Peyer's patch (tissue), 4 donors: ENCODE measurements at places on chromosomes 5 and 9.
A peak's percentile ranks its signal among the peaks of the same experiment; 100 is the strongest.

DNA sequence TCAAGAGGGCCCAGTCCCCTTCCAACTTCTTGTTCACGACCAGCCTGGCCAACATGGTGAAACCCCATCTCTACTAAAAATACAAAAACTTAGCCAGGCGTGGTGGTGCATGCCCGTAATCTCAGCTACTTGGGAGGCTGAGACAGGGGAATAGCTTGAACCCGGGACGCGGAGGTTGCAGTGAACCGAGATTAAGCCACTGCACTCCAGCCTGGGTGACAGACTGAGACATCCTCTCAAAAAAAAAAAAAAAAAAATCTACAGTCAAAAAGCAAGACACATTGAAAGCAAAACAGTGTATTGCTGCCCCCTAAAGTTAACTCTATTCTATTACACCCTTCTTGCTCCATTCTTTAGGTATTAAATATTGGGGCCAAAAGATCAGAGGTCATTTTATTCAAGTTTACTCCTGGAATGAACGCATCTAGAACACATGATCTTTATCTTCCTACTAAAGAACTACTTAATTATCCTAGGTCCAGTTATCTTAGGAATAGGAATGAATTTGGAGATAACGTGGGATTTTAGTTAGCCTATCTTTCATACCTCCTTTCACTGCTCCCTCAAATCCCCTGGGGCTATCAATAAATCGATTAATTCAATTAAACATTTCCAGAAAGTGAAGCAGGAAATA, 2.4 kb downstream of the ATG12 start:
- no peak overlapping the region for H3K4me3 ChIP-seq
- H3K27me3 ChIP-seq = no peaks in the 10 kb centered on the region
- DNase-seq = no peak
- H3K27ac ChIP-seq = no peak overlapping the region
- peaks cover 36% of the 10 kb centered on the region for H3K36me3 ChIP-seq

DNA sequence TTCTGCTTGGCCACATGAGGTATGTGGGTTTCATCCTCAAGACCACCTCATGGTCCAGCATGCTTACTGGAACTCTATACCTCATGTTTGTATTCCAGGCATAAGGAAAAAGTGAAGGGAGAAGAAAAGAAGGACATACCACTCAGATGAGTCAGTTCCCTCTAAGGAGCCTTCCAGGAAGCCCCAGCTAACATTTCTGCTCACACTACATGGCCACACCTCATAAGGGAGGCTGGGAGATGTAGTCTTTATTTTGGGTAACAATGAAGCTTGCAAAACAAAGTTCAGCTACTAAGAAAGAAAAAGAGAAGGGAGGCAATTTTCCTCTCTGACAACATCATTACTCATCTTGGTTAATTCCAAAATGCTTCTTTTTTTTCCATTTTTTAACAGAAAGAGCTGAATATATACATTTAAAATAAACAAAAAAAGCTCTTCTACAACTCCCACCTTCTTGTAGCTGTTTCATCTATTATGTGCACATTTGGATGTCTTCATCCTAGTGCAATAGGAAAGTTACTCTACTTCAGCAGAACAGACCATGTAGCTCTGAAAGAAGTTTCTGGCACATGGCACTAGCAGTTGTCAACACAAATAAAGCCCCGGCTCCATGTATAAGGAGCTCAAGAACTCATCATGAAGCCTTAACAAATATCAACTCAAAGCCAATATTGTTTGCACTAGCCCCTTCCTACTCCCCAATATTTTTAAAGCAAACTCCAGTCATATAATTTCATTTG, 123.6 kb upstream of the CCDC112 start:
- H3K27me3 ChIP-seq = no peaks in the 10 kb centered on the region
- H3K4me3 ChIP-seq = no peak overlapping the region
- DNase-seq = no peak
- H3K27ac ChIP-seq = no peak overlapping the region
- no peaks in the 10 kb centered on the region for H3K4me1 ChIP-seq

DNA sequence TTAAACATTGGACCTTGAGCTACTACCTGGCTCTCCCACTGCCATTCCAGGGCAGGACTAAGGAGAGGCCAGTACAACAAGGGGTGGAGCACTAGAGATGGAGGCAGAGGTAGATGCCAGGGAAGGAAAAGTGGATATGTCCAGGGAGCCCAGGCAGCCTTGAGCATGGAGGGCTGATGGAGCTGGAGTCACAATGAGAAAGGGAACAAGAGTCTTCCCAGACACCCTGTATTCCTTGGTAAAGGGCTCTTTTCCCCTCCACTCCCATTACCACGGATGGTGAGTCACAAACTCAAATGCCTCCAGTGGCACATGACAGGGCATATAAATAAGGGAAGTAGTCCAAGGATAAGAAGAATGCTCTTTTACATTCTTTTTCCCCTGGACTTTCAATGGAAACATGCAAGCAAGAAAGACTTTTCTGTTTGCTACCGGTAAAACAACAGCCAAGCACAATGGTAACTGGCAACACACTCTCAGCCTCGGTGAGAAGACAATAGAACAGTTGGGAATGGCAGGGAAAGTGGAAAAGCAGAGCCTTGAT, 16.7 kb downstream of the ERAP1 start:
- no peaks in the 10 kb centered on the region for H3K4me1 ChIP-seq
- H3K36me3 ChIP-seq = no peaks in the 10 kb centered on the region
- DNase-seq = no peak
- peak overlapping the region; percentile 40 for H3K27ac ChIP-seq
- H3K27me3 ChIP-seq = no peaks in the 10 kb centered on the region

- no peaks in the 10 kb centered on the region for H3K36me3 ChIP-seq
- no peak for DNase-seq
Observed at GRCh38 chr5:163434401-163434866, 3.0 kb upstream of the CCNG1 start.

DNA sequence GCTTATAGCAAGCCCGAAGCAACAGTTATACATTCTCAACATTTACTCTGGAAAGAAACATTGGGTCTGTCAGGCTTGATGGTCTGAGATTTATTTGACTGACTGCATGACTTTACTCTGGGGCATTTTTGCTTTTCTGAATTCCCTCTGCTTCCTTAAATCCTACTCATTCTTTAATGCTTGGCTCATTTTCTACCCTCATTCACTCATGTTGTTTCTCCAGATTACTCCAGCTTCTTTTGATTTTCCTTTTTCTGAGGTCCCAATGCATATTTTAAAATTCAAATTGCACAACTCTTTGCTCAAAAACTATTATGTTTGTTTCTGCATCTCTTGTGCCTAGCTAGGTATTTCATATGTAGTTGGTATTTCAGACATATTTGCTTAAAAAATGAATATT, 2002.9 kb upstream of the NUDT12 start:
- H3K4me3 ChIP-seq = no peak overlapping the region
- no peak overlapping the region for H3K27ac ChIP-seq
- no peaks in the 10 kb centered on the region for H3K27me3 ChIP-seq
- DNase-seq = no peak

- H3K4me1 ChIP-seq = no peaks in the 10 kb centered on the region
- no peak overlapping the region for H3K27ac ChIP-seq
- H3K4me3 ChIP-seq = no peak overlapping the region
- no peak for DNase-seq
- no peaks in the 10 kb centered on the region for H3K36me3 ChIP-seq
- H3K27me3 ChIP-seq = no peaks in the 10 kb centered on the region
Observed at GRCh38 chr5:4772591-4772990, 367.5 kb upstream of the ADAMTS16 start.

DNA sequence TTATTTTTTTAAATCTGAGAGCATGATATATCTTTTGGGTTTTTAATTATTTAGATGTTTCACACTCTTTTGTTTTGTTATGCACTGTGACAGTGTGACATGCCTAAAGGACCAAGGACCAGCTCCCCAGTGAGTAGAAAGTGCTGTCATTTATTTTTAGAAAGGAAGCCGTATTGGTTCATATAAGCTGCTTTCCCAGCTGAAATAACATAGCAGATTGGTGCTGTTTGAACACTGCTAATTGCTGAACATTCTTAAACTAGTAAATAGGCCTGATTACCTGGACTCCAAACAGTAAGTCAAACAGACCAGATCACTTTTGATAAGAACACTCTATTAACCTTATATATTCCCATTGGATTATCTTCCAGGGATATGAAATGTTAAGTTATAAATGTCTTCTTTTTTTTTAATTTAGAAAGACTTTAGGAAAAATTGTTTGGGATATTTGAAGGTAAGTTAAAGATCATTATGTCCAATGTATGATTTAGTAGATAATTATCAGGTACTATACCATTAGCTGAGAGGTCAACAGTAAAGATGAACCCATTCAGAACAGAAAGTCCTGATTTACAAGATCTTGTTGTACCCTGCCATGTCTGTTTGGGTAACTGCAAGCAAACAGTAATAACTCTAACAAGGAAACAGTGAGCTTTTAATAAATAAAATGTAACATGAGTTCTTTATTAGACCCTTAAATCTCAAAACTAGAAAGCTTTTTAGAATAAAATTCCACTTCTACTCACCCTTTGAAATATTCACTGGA, 27.8 kb upstream of the ELL2 start:
- no peak for DNase-seq
- H3K27me3 ChIP-seq = no peaks in the 10 kb centered on the region
- no peaks in the 10 kb centered on the region for H3K4me1 ChIP-seq
- H3K36me3 ChIP-seq = no peaks in the 10 kb centered on the region
- H3K27ac ChIP-seq = no peak overlapping the region

DNA sequence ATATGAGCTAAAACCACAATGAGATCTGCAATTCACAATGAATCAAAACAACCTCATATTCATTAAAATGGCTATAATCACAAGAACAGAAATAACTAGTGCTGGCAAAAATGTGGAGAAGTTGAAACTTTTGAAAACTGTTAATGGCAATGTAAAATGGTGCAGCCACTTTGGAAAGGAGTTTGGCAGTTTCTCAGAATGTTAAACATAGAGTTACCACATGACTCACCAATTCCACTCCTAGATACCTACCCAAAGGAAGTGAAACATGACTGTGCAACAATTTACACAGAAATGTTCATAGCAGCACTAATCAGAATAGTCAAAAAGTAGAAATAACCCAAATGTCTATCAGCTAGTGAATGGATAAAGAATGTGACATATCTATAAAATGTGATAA, 862.2 kb downstream of the DTWD2 start:
- H3K4me3 ChIP-seq = no peak overlapping the region
- no peak for DNase-seq
- no peaks in the 10 kb centered on the region for H3K36me3 ChIP-seq
- H3K27me3 ChIP-seq = no peaks in the 10 kb centered on the region
- H3K27ac ChIP-seq = no peak overlapping the region

DNA sequence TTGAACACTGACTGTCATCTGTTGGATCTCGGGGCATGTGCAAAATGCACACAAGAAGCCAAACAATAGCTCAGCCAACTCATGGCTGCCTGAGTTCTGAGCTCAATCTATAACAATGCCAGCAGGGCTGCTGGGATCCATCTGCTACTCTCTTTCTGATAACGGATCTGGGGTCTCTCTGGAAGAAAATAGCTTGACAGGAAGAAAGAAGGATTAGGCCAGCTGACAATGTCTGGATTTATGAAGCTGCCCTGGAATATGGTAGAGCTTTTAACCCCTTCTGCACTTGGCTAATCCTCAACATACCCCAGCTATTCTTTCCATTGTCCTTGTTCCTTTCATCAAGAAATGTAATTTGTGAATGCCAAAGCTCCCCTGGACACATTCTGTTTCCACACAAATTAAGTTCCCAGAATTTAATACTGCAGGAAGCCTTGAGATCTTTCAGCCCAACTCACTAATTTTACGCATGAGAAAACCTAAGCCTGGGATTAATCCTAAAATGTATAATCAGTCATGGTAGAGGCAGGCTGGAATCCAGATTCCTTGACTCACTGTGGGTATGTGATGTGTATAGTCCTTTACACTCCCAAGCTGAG, 62.7 kb upstream of the PCA3 start:
- H3K4me1 ChIP-seq = no peaks in the 10 kb centered on the region
- no peak for DNase-seq
- H3K4me3 ChIP-seq = no peak overlapping the region
- H3K27ac ChIP-seq = no peak overlapping the region
- H3K27me3 ChIP-seq = no peaks in the 10 kb centered on the region
- no peaks in the 10 kb centered on the region for H3K36me3 ChIP-seq

GRCh38 chr5:64634997-64635686, 55.2 kb upstream of the SHISAL2B start:
- H3K36me3 ChIP-seq = no peaks in the 10 kb centered on the region
- no peak for DNase-seq
- H3K27me3 ChIP-seq = no peaks in the 10 kb centered on the region
- no peak overlapping the region for H3K27ac ChIP-seq
- no peaks in the 10 kb centered on the region for H3K4me1 ChIP-seq

- no peaks in the 10 kb centered on the region for H3K4me1 ChIP-seq
- DNase-seq = no peak
- H3K27ac ChIP-seq = no peak overlapping the region
- no peaks in the 10 kb centered on the region for H3K36me3 ChIP-seq
- H3K4me3 ChIP-seq = no peak overlapping the region
- no peaks in the 10 kb centered on the region for H3K27me3 ChIP-seq
Observed at GRCh38 chr5:127313379-127313778, 22.8 kb downstream of the MEGF10 start.

GRCh38 chr9:129027685-129028191, 393 bp downstream of the SH3GLB2 start:
- H3K4me1 ChIP-seq = peaks cover 19% of the 10 kb centered on the region
- peak overlapping the region; percentile 81 for H3K4me3 ChIP-seq
- H3K36me3 ChIP-seq = no peaks in the 10 kb centered on the region
- peak overlapping the region; percentile 73 for H3K27ac ChIP-seq

GRCh38 chr9:101650142-101650541, 55.4 kb upstream of the PPP3R2 start:
- H3K4me1 ChIP-seq = no peaks in the 10 kb centered on the region
- H3K36me3 ChIP-seq = no peaks in the 10 kb centered on the region
- no peak overlapping the region for H3K4me3 ChIP-seq
- no peaks in the 10 kb centered on the region for H3K27me3 ChIP-seq
- no peak overlapping the region for H3K27ac ChIP-seq

GRCh38 chr9:5326893-5327548, 12.7 kb downstream of the RLN1 start:
- no peaks in the 10 kb centered on the region for H3K27me3 ChIP-seq
- H3K27ac ChIP-seq = no peak overlapping the region
- H3K36me3 ChIP-seq = no peaks in the 10 kb centered on the region
- DNase-seq = no peak

- peaks cover 12% of the 10 kb centered on the region for H3K4me1 ChIP-seq
- no peak for DNase-seq
- no peak overlapping the region for H3K27ac ChIP-seq
- H3K36me3 ChIP-seq = no peaks in the 10 kb centered on the region
Observed at GRCh38 chr9:132582786-132583583, 579 bp downstream of the BARHL1 start.

GRCh38 chr5:114185274-114185673, 176.6 kb upstream of the KCNN2 start:
- H3K27ac ChIP-seq = no peak overlapping the region
- H3K36me3 ChIP-seq = no peaks in the 10 kb centered on the region
- H3K4me3 ChIP-seq = no peak overlapping the region
- H3K27me3 ChIP-seq = no peaks in the 10 kb centered on the region

DNA sequence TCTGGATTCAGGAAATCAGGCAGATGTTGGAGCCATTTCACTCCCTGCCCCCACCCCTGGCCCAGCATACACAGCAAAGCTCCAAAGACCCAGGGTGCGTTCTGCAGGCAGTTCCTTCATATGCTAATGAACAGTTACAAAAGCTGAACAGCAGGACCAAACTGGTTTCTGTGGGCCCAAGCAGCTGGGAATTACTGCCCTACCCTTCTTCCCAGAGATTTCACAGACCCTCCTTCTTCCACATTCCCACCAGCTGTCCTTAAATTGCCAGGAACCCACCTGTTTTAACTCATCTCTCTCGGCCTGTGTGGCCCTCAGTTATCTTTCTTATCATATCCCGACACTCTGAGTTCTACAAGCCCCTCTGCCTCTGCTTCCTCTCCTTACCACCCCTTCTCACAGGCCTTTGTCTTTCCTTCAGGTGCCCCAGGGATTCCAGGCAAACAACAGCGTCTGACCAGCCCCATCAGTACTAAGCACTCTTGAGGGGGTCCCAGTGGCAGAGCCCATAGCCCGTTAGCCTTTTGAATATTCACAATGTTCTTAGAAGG, 10.6 kb upstream of the F2RL1 start:
- H3K4me1 ChIP-seq = no peaks in the 10 kb centered on the region
- H3K36me3 ChIP-seq = no peaks in the 10 kb centered on the region
- no peak overlapping the region for H3K4me3 ChIP-seq
